ENCODE measurements at places on chromosomes 11 and 22. TPM values are rescaled to one million over a fixed set of nuclear protein-coding genes. Genes with fewer than 3 reads are reported as not detected.

DNA sequence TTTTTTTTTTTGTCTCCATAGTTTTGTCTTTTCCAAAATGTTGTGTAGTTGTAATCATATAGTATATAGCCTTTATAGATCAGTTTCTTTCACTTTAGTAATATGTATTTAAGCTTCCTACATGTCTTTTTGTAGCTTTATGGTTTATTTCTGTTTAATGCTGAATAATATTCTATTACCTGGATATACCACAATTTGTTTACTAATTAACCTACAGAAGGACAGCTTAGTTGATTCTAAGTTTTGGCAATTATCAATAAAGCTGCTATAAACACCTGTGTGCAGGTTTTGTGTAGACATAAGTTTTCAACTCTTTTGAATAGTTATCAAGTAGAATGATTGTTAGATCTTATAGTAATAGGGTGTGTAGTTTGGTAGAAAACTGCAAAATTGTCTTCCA, 130.3 kb upstream of the CARD18 start:
- H3K36me3 ChIP-seq: no peaks in the 10 kb centered on the region
- DNase-seq: no peak
- no peak overlapping the region for H3K27ac ChIP-seq
- no peaks in the 10 kb centered on the region for H3K4me1 ChIP-seq
- H3K4me3 ChIP-seq: no peak overlapping the region

DNA sequence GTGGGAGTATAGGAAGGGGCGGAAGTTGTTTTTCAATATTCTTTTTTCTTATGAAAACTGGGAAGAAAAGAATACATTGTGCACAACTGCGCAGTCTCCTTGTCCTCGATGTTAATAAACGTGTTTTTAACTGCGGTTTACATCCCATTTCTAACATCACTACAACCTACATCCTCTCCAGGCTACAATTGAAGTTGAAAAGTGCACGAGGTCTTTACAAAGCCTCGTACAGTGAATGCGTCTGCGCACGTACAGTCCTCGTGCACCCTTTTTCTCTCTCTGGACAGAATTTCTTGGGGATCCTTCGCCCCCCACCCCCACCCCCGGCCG, 102.4 kb downstream of the WT1 start:
- H3K4me3 ChIP-seq: no peak overlapping the region
- H3K36me3 ChIP-seq: no peaks in the 10 kb centered on the region
- H3K27me3 ChIP-seq: no peaks in the 10 kb centered on the region
- no peak overlapping the region for H3K27ac ChIP-seq
- no peak for DNase-seq

DNA sequence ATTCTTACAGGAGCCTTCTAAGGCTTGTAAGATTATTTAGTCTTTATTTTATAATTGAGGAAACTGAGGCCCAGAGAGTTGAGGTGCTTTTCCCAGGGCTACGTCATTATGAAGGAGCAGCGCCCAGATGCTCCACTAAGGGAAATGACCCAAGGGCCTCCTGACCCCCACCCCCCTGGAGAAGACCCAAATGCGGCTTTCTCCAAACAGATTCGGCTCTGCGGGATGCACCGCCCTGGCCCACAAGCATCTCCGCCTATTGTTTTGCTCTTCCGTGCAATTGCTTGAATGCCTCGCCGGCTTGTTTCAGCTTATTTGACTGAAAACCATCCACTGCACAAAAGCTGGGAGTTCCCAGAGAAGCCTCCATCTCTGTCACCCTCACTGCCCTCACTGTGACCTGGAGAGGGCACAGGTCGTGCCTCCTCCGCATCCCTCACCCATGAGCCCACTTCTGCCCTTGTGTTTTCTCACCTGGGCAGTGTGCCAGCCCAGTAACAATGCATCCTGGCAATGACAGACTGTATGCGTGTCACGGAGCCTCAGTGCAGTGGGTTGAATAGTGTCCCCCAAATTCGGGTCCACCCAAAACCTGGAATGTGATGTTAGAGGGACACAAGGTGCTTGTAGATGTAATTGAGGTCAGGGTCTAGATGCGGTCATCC, 790.2 kb downstream of the TBC1D22A start:
- H3K4me1 ChIP-seq: no peaks in the 10 kb centered on the region
- no peak overlapping the region for H3K27ac ChIP-seq
- H3K4me3 ChIP-seq: no peak overlapping the region

MMP11 gene
- total RNA-seq: 2.4 TPM

ACAT1 gene
- total RNA-seq: 34.4 TPM

CSF2RB gene
- total RNA-seq: not detected

DNA sequence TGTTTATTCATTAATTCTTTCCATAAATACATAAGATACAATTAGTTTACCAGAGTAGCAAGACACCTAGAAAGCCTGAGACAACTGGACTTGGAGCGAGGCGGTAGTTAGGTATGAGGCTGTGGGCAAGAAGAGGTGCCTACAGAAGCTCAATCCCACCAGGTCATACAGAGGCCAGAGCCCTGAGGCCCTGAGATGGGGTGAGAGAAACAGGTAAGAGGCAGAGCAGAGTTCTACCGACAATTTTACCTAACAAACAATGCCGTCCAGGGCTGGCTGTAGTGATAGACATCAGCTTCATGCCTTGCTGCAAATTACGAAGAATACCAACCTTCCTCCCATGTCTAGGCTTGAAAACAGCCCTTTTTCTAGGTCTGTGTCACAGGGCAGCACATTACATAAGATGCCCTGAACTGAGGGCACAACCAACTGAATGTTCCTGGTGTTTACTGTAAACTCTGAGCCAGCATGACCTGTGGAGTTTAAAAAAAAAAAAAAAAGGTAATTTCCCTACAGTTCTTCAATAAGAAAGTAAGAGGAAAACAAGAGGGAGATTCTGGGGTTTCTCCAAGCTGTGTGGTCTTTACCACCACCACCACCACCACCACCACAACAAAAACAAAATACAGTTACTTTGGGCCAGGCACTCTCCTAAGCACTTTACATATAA, 105.8 kb downstream of the GAB2 start:
- no peak for DNase-seq
- H3K36me3 ChIP-seq: no peaks in the 10 kb centered on the region
- peaks cover 8% of the 10 kb centered on the region for H3K4me1 ChIP-seq
- no peaks in the 10 kb centered on the region for H3K27me3 ChIP-seq

MACROD1 gene
- total RNA-seq: 68.8 TPM
